ENCODE measurements at places on chromosomes 7 and 10.

GRCh38 chr10:31578951-31579350, 259.9 kb downstream of the ZEB1 start:
- DNase-seq = no peak

DNA sequence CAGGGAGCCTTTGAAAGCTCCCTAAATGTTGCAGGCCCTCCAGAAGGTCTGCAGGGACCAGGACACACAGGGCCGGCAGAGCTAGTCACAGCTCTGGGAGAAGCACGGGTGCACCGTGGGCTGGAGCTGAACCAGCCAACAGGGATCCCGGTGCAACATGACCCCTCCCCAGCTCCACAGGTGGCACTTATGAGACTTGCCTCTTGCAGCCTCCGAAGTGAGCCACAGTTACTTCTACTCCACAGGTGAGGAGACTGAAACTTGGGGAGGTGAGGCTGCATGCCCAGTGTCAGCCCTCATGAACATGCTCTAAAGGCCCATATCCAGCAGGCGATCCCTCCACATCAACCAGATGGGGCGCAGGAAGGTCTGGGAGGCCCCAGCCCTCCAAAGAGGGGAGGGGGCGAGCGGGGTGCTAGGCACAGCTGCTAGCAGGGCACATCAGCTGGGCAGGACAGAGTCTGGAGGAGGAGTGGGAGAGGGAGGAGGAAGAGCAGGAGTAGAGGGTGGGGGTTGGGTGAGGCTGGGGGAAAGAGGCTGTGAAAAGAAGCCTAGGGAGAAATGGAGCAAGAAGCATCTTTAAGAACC, 224.3 kb downstream of the ELFN1 start:
- no peak for DNase-seq

DNA sequence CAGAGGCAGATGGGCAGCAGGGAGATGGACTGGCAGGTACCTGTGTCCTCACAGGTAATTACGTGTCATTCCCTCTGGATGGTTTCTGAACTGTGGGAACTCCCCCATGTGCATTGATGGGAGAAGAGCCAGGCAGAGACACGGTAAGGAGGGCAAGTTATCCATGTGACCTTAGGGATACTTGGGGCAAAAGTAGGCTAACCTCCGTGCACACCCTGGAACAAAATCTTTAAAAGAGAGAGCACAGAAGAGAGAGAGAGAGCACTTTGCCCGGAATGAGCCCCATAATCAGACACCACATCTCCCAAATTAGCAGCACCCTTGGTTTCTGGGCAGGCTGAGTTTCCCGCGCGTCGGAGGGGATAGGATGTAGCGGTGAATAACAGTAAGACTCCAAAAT, 423.2 kb downstream of the PAXIP1 start:
- DNase-seq = no peak

DNA sequence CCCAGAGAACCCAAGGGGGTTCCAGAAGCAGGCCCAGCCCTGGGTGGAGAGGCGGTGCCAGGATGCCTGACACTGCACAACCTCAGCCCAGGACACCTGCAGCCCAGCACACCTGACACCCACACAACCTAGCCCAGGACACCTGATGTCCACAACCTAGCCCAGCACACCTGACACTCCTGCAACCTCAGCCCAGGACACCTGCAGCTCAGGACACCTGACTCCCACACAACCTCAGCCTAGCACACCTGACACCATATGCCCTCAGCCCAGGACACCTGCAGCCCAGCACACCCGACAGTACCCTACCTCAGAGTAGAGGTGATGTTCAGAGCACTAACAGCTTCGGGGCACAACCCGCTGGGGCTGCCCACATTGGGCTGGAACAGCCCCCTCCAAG, 87.3 kb downstream of the PAXIP1 start:
- DNase-seq = no peak
